Upper lobe of right lung (tissue), 1 donor: ENCODE measurements at places on chromosomes 12 and 14. TPM values are rescaled to one million over a fixed set of nuclear protein-coding genes. Genes with fewer than 3 reads are reported as not detected.

Gene SLC6A15
- total RNA-seq = not detected

Gene RASSF8
- 85.7 TPM for total RNA-seq

Gene LRRC9
- total RNA-seq = not detected

Gene ORMDL2
- total RNA-seq = 49.2 TPM

Gene RTN1
- 9.6 TPM for total RNA-seq

Gene PLD4
- 3.1 TPM for total RNA-seq
